Activated T-helper 1 cell treated with anti-CD3 and anti-CD28 coated beads, Interleukin-2, amount 50 U/mL, for 16 hours (primary cell): ENCODE measurements at places on chromosomes 7 and 10.

- DNase-seq = no peak
Measured at GRCh38 chr7:85226361-85227085, 39.7 kb upstream of the SEMA3D start.

DNA sequence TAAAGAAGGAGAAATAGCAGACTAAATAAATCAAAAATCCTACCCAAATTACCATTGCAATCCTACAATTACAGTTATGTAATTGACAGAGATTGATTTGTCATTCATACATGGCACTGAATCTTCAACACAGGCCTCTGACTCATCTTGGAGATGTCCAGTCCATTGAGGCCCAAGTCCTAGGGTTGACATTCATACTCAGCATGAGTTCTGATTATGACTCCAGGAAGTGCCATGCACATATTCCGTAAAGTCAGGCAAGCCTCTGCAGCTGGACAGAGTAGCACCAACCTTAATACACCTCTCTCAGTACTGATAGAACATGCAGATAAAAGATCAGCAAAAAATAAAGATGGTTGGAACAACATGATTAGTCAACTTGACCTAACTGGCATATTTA is 353.7 kb upstream of the NFE2L3 start:
- DNase-seq = no peak

- no peak for DNase-seq
Measured at GRCh38 chr10:53430127-53430891, 657.7 kb upstream of the MBL2 start.

DNA sequence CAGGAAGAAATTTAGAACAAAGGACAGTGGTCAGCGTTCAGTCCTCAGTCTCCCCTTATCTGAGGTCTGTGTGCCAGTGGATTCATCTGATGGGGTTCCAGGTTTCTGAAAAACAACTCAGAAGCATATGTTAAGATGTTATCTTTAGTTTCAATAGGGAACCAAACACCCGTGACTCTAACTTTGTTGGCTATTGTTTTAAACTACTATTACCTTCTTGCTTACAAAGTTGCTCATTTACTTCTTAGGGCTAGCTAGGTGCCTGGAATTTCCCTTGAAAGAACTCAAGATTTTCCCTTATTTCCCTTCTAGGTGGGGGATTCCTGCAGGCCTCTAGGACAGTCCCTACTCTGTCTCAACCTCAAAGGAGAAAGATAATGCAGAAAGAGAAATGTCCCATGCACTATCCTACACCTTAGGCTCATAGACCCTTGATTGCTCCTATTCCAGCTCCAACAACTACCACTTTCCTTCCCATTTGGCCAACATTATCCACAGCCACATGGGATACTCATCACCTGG is 192.5 kb upstream of the LYZL1 start:
- DNase-seq = no peak

DNA sequence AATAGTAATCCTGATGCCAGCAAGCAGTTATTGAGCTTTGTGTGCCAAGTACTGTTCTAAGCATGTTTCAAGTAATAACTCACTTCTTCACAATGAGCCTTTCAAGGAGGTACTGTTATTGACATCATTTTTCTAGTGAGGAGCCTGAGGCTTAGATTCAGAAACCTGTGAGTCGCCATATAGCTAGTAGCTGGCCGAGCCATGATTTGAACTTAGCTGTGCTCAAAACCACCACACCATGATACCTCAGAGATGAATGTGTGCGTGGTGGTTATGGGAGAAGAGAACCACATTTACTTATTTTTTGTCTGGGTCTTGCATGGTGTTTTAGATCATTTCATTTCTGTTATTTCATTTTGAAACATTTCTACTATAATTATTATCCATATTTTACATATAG is 578.9 kb downstream of the AUTS2 start:
- DNase-seq = no peak

GRCh38 chr10:133237588-133238465 is at the start of gene VENTX:
VENTX (plus strand) TSS chr10:133237855; CDS start chr10:133237915, 60 bp downstream.
- no peak for DNase-seq

DNA sequence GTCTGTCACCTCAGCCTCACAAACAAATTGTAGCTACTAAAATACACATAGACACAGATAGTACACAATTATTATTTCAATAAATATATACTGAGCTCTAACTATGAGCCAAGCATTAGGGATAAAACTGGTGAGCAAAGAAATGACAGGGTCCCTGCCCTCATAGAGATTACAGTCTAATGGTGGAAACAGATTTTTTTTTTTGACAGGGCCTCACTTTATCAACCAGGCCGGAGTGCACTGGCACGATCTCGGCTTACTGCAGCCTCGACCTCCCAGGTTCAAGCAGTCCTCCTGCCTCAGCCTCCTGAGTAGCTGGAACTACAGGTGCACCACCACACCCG is 695 bp upstream of the RBM28 start:
- no peak for DNase-seq

- DNase-seq = no peak
Measured at GRCh38 chr7:78587443-78588044, 789.0 kb downstream of the PHTF2 start.

DNA sequence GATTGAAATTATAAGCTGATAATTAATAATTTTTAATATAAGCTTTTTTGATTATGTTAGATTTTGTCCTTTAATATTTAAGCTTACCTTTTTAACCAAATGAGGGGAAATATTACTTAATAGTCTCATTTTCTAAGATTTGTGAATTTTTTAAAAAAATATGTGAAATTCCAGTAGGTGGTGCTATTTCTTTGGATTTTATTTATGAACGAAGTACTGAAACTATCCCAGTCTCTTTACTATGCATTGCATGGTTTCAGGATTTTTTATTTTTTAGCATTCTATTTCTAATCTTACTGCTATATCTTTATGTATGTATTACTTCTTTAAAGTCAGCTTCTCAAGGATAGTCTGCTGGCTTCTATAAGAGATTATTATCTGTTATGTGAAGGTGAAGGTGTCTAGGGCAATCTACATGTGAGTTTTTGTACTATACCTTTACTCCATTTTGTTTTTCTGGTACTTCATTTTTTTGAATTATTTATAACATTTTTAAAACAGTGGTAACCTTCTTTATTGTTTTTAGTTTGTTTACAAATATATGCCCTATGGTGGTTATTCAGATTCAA is 78.3 kb downstream of the ATRNL1 start:
- DNase-seq = no peak

GRCh38 chr10:59283456-59284091 is 78.8 kb downstream of the FAM13C start:
- no peak for DNase-seq

DNA sequence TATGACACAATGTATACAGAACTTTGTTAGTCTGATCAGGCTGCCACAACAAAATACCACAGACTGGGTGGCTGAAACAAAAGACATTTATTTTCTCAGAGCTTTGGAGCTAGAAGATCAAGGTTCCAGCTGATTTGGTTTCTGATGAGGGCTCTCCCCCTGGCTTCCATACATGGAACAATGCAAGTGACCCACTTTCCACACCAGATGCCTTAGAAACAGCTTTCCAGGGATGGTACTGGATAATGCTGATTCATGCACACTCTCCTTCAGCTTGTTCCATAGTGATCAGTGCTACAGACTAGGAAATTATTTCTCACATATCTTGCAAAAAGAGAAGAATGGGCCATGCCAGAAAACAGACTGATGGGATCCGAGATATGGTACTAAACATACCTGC is 1274.9 kb upstream of the SORCS1 start:
- DNase-seq = no peak

- DNase-seq = no peak
Measured at GRCh38 chr10:103192089-103192450, 1.0 kb downstream of the NT5C2 start.
